ENCODE measurements at places on chromosomes 7 and 10.

GRCh38 chr7:8444468-8444769 lies 11.0 kb downstream of the NXPH1 start:
- no peak for DNase-seq

GRCh38 chr10:44935201-44935965 lies 24.2 kb upstream of the RASSF4 start:
- no peak for DNase-seq

GRCh38 chr7:2736411-2736914 lies 48.5 kb downstream of the AMZ1 start:
- DNase-seq, result no peak

DNA sequence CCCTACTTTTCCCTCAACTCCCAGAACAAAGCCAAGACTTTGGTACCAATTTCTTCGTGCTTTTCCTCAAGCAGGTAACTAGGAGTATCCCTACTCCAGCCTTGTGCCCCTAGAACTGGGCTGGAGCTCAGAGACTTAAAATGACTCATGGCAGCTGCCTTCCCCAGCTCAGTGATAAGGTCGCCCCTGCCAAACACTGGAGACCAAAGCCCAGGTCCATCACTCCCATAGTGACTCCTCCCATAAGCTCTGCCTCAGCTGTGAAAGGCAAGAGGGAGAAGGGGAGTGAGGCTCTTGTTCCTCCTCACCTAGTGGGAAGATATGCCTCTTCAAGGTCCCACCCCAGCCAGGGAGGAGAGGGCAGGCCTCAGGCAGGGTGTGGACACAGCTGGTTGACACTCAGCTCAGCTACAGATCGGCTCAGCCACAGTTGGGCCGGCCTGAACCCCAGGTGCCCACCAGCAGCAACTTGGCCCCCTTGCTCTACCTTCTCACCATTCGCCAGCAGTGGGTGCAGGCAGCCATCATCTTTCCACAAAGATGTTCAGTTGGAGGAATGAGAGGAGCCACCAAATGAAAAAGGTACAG lies 13.8 kb upstream of the CYREN start:
- DNase-seq, result no peak

DNA sequence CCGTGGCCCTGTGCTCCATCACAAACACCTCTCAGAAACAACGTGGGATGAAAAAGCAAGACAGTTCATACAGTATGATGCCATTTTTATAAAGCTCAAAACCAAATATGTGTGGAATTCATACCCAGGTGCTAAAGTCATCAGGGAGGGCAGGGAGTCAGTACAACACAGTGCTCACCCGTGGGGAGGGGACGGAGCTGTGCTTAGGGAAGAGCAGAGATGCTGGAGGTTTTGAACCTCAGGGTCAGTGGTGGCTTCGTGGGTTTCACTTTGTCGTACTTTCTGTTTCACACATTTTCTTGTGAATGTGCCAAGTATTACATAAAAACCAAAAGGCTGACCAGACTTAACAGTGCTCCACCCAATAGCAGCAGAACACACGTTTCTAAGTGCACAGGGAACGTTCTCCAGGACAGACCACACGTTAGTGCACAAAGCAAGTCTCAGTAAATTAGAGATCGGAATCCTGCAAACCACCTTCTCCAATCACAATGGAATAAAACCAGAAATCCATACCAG lies 21.2 kb downstream of the ZMIZ2 start:
- DNase-seq, result no peak

DNA sequence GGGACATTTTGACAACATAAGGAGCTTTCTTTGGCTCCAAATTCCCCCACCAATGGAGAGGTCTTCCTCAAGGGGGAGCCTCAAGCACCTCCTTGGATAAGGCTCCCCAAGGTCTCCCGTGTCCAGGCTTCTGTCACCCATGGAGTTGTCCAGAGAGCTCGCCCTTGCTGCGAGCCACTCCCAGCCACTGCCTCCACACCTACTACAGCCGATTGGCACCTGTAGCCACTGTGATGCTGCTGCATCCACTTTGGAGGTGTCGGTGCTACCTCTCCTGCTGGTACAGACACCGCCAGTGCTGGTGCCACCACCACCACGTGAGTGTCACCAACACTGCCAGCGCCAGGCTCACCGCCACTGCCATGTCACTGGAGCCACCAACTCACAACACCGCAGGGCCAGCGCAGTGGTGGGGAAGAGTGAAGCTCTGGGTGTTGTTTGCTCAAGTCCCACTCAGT lies 22.1 kb upstream of the ENO4 start:
- DNase-seq, result no peak

DNA sequence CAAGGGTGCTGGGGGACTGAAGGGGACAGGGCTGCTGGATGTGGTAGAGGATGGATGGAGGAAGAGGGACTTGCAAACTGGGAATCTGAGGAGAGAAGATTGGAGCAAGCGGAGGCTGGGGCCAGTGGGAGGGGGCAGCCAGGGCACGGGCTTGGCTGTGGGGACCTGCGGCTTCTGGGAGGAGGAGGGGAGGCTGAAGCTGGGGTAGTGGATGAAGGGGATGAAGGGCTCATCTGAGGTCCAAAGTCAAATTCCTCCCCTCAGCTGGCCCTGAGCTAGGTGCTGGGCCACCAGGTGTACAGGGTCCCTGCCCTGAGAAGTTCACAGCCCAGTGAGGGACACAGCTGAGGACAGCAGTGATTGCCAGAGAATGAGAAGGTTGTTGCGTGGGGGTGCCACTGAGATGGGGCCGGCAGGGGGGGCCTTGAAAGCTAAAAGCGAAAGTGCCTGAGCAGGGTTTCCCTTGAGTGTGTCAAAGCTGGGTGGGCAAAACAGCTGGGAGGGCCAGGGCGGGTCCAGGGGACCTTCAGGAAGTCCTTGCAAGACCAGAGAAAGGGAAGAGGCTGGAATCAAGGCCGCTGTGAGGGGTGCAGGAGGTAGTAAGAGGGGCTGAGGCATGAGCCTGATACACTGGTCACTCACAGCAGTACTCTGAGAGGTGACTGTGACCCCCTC lies 75.2 kb downstream of the MYL10 start:
- DNase-seq, result no peak

DNA sequence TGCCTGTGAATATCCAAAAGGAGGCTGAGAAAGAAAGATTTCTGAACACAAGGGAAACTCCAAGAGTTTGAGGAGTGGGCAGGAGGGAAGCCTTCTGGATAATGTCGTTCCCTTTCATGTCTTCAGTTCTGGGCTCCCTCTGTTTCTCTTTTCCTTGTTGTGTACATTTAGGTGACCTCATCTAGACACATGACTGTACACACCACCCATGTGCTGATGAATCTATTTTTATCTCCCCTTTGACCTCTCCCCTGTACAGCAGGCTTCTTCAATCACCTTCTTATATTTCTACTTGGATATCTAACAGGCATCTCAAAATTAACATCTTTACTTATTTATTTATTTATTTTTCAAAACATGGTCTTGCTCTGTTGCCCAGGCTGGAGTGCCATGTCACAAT lies 363.1 kb downstream of the GATA3 start:
- DNase-seq, result no peak

DNA sequence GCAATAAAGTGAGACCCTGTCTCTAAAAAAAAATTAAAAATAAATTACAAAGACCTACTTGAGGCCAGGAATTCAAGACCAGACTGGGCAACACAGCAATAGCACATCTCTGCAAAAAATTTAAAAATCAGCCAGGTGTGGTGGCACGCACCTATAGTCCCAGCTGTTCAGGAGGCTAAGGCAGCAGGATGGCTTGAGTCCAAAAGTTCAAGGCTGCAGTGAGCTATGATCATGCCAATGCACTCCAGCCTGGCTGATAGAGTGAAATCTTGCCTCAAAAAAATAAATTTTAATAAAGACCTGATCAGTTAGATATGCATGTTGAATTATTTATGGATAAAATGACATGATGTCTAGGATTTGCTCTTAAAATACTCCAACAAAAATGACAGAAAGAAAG lies 34.9 kb downstream of the P4HA1 start:
- DNase-seq, result no peak

DNA sequence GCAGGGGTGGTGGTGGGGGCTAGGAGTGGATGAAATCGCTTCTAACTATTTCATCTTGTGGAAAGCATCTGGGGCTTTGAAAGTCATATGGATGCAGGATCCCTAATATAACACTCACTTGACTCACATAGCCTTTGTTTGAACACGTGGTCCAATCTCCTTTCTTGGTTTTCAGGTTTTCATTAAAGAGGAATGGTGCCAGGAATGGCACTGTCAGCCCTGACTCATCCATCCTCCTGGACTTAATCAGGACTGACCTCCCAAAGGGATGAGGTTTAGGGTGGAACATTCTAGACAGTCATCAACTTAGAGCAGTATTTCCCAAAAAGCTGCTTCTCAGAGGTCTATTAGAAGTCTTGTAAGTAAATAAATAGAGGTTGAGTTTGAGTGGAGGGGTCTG lies 162.0 kb upstream of the PLXNA4 start:
- DNase-seq, result no peak

DNA sequence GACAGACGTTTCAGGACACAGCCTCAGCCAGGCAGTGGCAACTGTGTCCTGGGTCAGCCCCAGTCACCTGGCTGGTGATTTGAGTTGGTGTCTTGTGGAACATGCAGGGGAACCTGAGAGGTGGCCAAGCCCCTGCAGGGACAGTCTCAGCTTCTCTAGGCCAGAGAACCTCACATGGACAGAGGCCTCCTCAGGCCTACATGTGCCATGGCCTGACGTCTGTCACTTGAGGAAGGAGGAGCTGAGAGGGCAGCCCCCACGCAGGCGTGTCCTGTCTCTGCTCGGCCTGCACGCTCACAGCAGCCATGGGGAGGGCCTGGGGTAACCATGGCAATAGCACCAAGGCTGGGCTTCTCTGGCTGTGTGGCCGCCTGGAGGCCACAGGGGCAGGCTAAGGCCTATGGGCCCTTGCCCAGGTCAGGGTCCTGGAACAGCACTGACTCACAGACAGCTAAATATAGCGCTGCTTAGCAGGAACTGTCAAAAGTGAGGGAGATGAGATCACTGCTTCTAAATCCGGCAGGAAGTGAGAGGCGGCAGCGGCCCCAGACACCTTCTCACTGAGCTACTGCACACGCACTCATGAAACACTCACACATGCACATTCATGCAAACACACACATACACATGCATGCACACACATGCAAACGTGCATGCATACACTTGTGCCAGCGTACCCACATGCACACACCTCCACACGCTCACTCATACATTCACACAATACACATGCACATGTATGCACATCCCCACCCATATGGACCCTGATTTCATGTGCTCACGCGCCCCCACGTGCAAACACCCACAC lies 57.0 kb downstream of the YKT6 start:
- DNase-seq, result peak; percentile 56

DNA sequence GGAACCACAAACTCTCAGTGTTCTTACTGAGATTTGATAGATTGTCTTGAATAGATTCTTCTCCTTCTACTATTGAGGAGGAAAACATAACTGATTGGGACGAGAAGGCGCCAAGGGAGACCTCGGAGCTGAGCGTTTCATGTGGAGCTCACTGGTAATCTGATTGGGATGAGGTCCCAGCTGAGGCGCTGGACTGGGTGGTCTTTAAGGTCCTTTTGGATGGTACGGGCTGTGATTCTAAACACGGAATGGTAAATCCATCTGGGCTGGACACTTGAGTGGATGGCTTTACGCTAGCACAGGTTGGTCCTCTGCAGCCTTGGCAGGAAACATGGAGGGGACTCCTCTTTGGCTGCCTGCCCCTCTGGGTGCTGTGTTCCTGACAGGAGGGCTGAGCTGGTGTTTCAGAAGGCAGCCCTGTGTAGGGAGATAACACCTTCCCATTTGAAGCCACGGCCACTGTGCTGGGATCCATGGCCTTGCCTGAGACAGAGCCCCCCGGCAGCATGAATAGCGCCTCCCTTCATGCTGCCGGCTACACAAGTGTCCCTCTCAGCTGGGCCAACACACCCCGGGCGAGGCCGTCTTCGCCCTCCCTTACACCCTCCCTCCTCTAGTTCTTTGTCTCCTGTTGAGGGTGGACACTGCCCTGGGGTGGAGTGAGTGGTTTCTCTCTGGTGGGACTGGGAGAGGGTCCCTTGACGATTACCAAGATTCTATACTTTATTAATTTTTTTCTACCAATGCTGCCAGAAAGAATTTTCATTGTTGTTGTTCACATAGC lies 203.2 kb upstream of the SHH start:
- DNase-seq, result no peak

GRCh38 chr10:127756264-127756663 lies 19.3 kb downstream of the FOXI2 start:
- DNase-seq, result no peak

DNA sequence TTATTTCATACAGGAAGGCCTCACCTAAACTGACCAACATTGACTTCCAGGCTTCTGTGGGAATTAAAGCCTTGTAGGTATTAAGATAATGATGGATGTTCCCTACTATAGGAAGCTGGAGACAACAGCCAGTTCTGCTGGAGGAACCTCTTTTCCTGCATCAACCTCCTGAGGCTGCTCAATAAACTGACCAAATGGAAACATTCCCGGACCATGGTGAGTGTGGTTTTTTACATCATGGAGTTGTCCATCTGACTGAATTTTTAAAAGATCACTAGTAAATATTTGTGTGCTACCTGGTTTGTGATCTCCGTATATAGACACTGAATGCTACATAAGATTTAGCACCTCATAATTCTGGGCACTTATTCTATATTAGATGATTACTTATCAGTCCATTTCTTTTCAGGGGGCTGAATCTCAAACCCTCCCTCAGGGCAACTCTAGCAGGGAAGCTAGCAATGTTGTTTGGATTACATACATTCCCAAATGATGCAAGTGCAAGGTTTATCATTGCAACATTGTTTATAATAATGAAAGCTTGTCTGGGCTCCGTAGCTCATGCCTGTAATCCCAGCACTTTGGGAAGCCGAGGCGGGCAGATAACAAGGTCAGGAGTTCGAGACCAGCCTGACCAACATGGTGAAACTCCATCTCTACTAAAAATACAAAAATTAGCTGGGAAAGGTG lies 21.5 kb upstream of the SMKR1 start:
- no peak for DNase-seq

DNA sequence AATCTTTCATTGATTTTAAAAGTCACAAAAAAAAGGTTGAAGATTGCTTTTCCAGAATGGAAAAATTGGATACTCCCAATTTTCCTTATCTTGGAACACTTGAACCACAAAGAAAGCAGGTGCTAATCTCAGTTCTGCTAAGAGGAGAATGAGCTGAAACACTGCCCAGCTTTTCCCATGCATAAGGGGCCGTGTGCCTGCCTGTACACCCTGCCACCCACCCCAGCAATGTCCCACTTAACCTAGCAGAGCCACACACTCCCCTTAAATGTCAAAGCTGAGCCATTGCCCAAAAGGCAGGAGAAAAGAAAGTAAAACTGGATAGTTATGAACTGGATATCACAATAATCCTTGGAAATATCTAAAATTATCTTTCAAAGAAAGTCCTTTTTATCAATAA lies 13.4 kb downstream of the PDE1C start:
- no peak for DNase-seq

- DNase-seq, result no peak
Measured at GRCh38 chr10:95793401-95794045, 37.6 kb downstream of the ENTPD1 start.

GRCh38 chr10:117987244-117987909 lies 59.4 kb downstream of the RAB11FIP2 start:
- no peak for DNase-seq

DNA sequence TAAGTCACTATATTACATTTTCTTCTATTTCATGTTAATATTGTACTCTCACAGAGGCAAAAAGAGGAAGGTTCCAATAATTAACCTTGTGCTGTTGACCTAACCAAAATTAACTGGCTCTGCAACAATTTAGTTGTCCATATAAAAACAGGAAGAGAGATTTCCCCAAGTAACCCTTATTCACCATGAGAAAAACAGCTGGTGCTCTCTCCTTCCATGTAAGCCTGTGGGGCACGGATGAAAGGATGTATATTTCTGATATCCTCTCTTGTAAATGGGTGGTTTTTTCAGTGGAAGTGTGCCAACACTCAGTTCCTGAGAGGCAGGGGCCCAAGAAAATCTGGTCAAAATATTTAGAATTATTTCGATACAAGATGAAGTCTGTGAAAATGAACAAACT lies 358.1 kb downstream of the CRPPA start:
- DNase-seq, result no peak
